ENCODE measurements at places on chromosomes 1 and 21. TPM values are rescaled to one million over a fixed set of nuclear protein-coding genes. Genes with fewer than 3 reads are reported as not detected.
A peak's percentile ranks its signal among the peaks of the same experiment; 100 is the strongest.

- peaks cover 35% of the 10 kb centered on the region for H3K36me3 ChIP-seq
- peaks cover 6% of the 10 kb centered on the region for H3K4me1 ChIP-seq
- H3K4me3 ChIP-seq: no peak overlapping the region
- no peak overlapping the region for H3K27ac ChIP-seq
These were observed 26.4 kb downstream of the ZNF697 start for GRCh38 chr1:119621705-119622104.

DNA sequence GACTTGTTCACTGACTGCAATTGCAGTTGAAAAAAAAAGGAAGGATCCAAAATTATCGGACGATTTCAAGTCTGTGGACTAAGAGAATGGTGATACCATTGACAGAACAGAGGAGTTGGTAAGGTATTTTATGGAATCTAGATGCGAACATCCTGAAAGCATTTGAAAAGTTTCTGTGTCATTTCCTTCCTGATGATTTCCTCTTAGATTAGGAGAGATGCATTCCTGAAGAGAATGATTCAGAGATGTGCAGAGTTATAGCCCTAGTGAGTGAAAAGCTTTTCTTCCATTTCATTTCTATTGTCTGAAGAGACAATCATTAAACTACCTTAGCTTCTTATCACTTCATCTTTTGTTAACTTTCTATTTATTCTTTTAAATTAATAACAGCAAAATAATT, 200.0 kb downstream of the KCNK2 start:
- no peaks in the 10 kb centered on the region for H3K27me3 ChIP-seq
- DNase-seq: peak; percentile 35
- H3K27ac ChIP-seq: no peak overlapping the region
- H3K4me3 ChIP-seq: no peak overlapping the region
- no peaks in the 10 kb centered on the region for H3K36me3 ChIP-seq

- H3K4me3 ChIP-seq: peak overlapping the region; percentile 80
- DNase-seq: peak; percentile 20
- H3K4me1 ChIP-seq: no peaks in the 10 kb centered on the region
- no peaks in the 10 kb centered on the region for H3K36me3 ChIP-seq
- no peaks in the 10 kb centered on the region for H3K27me3 ChIP-seq
These were observed 650 bp downstream of the VANGL1 start for GRCh38 chr1:115642168-115643072.

- no peaks in the 10 kb centered on the region for H3K27me3 ChIP-seq
- no peak overlapping the region for H3K27ac ChIP-seq
- no peak overlapping the region for H3K4me3 ChIP-seq
- H3K36me3 ChIP-seq: no peaks in the 10 kb centered on the region
- no peak for DNase-seq
These were observed 157.3 kb downstream of the GRIK3 start for GRCh38 chr1:36876990-36877389.

GRCh38 chr1:178847396-178847849, 23.5 kb downstream of the ANGPTL1 start:
- H3K36me3 ChIP-seq: peaks cover 11% of the 10 kb centered on the region
- H3K4me3 ChIP-seq: no peak overlapping the region
- H3K27ac ChIP-seq: no peak overlapping the region
- H3K27me3 ChIP-seq: no peaks in the 10 kb centered on the region
- DNase-seq: peak; percentile 86
- H3K4me1 ChIP-seq: peaks cover 3% of the 10 kb centered on the region

The HAO2 gene
- total RNA-seq: not detected

The CHIT1 gene
- total RNA-seq: not detected

The ITLN1 gene
- total RNA-seq: not detected

Measured in IMR-90 (cell line).